HFFc6 (cell line): ENCODE measurements at places on chromosomes 1 and 21.

- peaks cover 23% of the 10 kb centered on the region for H3K27me3 ChIP-seq
- no peak overlapping the region for H3K27ac ChIP-seq
- H3K4me1 ChIP-seq, result peaks cover 33% of the 10 kb centered on the region
- H3K4me3 ChIP-seq, result peak overlapping the region; percentile 84
- H3K36me3 ChIP-seq, result peaks cover 5% of the 10 kb centered on the region; the same call in 1 of the 2 replicates
- no peak for DNase-seq
Observed at GRCh38 chr1:209675565-209676154, 448 bp downstream of the G0S2 start.

DNA sequence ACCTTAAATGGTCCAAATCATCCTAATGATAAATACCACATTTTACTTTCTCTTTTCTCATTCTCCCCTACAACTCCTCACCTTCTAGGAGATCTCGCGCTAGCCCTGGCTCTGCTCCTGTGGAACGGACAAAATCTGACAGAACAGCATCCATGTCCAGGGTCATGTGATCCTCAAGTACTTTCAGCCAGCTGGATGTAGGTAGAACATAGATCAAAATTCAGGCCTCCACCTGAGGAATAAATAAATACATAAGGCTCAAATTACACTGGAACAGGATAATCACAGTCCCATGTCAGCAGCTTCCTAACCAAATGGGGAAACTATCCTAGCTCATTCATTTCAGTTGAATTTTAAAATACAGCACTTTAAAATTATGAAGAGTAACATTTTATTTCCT is 33.2 kb downstream of the OTUD7B start:
- no peak overlapping the region for H3K27ac ChIP-seq
- peaks cover 32% of the 10 kb centered on the region for H3K4me1 ChIP-seq
- peaks cover 31% of the 10 kb centered on the region for H3K36me3 ChIP-seq

DNA sequence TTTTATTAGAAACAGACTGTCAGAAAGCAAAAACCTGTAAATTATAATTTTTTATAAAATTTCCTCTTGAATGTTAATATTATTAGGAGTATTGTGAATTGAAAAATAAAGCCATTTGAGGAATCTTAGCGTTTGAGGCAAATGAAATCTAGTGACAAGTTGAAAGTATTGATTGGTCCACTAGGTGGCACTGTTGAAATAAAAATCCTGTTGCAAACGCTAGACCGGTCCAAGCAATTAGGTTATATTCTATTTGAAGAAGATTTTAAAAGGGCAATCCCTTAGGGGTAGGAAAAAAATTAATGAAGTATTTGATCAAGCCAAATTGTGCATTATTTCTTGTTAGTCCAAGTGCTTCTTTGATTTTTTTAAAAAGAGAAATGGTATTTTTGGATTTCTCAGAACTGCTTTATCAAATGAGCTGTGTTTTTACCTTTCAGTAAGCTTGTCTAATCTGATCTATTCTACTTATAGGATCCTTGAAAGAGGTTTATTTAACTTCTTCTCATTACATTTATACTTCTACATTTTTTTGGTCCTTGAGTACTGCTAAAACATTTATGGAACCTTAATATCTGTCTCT is 57.7 kb downstream of the ATG4C start:
- H3K4me1 ChIP-seq, result no peaks in the 10 kb centered on the region
- H3K4me3 ChIP-seq, result no peak overlapping the region
- H3K36me3 ChIP-seq, result no peaks in the 10 kb centered on the region
- no peaks in the 10 kb centered on the region for H3K27me3 ChIP-seq

DNA sequence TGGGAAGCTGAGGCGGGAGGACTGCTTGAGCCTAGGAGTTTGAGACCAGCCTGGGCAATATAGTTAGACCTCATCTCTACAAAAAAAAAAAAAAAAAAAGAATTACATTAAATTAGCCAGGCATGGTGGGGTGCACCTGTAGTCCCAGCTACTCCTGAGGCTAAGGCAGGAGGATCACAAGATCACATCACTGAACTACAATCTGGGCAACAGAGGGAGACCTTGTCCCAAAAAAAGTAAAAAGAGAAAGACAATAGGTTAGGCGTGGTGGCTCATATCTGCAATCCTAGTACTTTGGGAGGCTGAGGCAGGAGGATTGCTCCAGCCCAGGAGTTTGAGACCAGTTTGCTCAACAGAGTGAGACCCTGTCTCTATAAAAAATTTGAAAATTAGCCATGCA is 130.3 kb downstream of the TIAM1 start:
- H3K27me3 ChIP-seq, result peaks cover 3% of the 10 kb centered on the region
- DNase-seq, result no peak
- no peak overlapping the region for H3K27ac ChIP-seq
- no peak overlapping the region for H3K4me3 ChIP-seq

DNA sequence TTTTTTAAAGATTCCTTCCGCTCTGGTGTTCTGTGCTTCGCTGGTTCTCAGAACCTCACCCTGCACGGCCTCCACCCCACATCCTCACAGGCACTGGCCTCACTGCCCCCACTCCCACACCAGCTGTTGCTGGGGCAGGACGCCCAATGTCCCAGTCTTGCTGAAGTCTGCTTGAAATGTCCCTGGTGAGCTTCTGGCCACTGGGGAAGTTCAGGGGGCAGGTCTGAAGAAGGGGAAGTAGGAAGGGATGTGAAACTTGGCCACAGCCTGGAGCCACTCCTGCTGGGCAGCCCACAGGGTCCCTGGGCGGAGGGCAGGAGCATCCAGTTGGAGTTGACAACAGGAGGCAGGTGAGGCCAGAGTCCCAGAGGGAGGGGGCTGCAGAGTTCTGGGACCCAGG is at the start of gene C1QA:
Gene C1QA (plus strand): TSS at position 276 of the 400 bp plus-strand sequence. CDS start 989 bp downstream, outside the sequence.
- H3K4me1 ChIP-seq, result no peaks in the 10 kb centered on the region
- no peak within 1 kb of the TSS for H3K4me3 ChIP-seq
- no peak for DNase-seq
- H3K27me3 ChIP-seq, result peaks cover 18% of the 10 kb centered on the region

GRCh38 chr1:243667591-243667990 is 182.5 kb downstream of the AKT3 start:
- DNase-seq, result no peak
- H3K4me1 ChIP-seq, result no peaks in the 10 kb centered on the region
- no peak overlapping the region for H3K27ac ChIP-seq
- H3K27me3 ChIP-seq, result peaks cover 1% of the 10 kb centered on the region; the same call in 1 of the 2 replicates
- peaks cover 33% of the 10 kb centered on the region for H3K36me3 ChIP-seq

DNA sequence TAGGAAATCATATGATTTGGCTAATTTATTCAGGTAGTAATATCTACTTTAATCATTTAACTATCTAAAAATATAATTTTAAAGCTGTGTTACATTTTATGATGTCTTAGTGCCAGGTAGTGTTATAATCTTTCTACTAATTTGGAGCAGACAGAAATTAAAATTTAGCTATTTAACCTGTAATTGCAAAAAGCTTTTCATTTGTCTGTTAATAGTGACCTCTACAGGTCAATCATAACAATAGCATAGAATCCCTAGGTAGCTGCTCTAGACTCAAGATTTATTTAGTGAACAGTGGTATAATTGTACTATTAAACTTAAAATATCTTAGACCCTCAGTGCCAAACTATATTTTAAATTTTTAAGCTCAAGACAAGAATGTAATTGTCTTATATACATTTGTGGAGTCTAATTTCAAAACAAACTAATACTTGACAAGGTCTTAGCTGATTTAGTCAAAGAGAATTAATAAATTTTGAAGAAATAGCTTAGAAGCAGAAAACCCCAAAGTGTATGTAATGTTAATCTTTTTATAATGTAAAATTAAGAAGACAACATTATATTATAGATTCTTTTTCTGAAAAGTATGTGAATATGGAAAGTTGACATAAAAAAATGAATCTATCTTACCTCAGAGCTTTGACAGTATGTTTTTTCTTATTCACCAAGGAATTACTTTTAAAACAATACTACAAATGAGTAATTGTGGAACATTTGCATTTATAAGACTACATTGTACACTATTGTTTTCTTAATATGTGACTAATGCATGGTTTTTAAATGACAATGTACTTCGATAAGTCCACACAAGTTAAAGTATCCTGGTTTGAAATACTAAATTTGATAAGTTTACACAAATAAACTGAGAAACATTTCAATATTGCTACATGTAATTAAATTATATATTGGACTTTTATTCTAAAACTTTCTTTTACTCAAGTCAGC is 64.1 kb upstream of the RNPC3 start:
- no peaks in the 10 kb centered on the region for H3K36me3 ChIP-seq
- H3K4me1 ChIP-seq, result peaks cover 26% of the 10 kb centered on the region
- H3K4me3 ChIP-seq, result no peak overlapping the region
- no peak overlapping the region for H3K27ac ChIP-seq

DNA sequence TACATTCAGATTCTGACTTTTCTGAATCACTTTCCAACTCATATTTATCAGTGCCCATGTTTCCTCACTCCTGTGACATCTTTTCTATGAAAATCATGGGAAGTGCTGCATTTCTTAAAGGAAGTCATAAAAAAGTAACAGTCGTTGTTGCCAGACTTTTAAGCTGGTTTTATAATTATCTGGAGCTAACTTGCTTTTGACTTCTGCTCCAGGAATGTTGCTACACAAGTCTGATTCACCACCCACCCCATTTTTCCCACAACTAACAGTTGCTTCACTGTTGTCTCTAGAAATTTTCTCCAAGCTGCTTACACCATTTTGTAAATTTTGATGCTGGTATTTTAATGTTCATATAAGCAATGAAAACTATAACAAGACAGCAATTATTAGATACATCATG is 12.2 kb downstream of the FCRLB start:
- H3K4me1 ChIP-seq, result peaks cover 98% of the 10 kb centered on the region
- no peaks in the 10 kb centered on the region for H3K27me3 ChIP-seq
- peak; percentile 93 for DNase-seq
- H3K4me3 ChIP-seq, result no peak overlapping the region
- H3K27ac ChIP-seq, result peak overlapping the region; percentile 83
- no peaks in the 10 kb centered on the region for H3K36me3 ChIP-seq
